ENCODE measurements at places on chromosomes 13 and 19.
A peak's percentile ranks its signal among the peaks of the same experiment; 100 is the strongest.

- DNase-seq, result no peak
Observed at GRCh38 chr13:68627379-68627778, 1397.2 kb upstream of the PCDH9 start.

DNA sequence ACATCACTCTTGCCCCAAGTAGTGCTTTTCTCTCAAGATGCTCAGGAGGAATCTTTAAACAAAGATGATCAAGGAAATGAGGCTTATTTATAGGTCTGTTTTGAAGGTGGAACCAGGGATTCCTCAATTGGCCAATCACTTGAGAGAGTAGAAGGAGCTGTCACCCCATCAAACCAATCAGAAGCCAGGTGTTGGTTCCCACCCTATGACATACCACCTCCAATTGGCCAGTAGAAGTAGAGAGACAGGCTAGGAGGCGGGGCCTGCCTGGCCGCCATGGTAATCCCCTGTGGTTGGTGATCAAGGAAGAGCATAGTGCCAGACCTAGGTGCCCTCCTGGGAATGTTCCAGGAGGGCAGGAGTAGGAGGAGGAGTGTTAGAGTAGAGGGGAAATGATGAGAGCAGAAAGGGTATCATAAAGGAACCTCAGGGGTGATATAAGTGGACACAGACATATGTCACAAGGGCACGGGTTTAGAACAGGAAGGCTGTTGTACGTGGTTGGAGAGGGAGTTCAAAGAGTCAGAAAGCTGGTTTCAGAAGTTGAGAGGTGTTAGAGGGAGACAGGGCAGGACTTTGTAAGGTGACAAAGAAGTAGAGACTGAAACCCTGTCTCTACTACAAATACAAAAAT, 10.5 kb downstream of the PMIS2 start:
- no peak for DNase-seq

- DNase-seq, result peak; percentile 24
Observed at GRCh38 chr19:51142119-51142518, at the start of gene SIGLEC7. SIGLEC7 (plus strand) TSS chr19:51142301; CDS start chr19:51142370, 69 bp downstream.

DNA sequence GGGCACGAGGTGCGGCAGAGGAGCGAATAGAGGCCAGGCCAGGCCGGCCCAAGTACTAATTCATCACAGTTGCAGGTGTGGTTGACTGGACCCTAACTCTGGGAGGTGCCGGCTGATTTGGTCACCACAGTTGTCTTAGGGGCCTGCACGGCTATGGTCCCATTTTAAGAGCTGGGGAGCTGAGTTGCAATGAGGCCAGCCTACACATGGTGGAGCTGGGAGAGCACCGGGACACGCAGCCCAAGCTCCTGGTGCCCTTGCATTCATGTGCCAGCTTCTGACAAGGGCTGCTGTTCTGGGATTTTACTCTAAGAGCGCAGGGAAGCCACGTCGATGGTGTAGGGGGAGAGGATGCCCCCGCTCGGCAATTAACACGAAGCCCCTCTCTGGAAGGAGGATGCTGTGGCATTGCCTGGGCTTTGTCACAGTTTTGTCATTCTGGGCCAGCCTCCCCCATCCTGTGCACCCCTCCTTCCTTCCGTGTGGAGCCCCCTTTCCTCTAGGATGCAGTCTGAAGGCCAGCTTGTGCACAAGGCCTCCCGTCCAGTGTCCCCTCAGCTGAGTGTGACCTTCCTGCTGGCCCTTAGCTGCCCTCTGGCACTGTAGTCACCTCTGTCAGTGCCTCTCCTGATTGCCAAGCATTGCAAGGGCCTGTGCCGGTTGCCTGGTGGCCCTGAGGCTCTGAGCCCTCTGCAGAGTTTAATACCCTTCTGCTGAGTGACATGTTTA, 109.4 kb upstream of the C1QTNF9B start:
- no peak for DNase-seq

GRCh38 chr19:49106648-49107135, 7.5 kb upstream of the LIN7B start:
- peak; percentile 74 for DNase-seq

DNA sequence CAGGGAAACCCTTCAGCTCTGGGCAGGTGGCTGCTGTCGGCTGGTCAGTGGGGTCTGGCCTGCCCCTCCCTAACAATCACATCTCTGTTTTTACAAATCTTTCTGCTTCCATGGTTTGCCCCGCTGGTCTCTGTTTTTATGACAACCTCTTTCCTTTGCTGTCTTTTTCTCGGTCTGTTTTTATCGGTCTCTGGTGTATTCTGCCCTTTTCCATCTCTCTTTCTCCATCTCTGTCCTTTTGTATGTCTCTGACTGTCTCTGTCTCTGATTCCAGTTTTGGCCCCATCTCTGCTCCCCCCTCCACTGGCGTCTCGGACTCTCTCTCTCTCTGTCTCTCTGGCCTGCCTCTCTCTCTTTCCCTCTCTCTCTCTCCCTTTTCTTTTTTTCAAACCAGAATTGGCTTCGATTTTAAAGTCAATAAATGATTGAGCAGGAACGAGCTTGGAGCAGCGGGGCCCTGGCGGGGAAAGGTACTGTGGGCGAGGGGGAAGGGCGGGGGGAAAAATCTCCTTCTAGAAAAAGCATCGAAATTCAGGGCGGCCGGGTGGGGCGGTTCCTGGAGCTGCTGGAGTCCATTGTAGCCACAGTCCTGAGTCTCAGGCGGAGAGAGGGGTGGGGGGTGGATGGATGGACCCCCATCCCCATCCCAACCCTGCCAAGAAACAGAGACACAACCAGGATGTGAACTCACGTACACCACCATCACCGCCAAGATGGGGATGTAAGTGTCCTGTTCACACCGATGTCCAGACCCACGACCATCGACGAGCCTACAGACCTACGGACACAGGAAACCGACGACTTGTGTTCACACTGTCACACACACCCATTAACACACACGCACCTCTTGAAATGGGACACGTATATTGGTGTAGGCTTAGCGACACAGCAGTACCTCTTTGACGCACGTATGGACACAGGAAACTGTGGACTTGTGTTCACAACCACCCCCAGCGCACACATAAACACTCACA, 3.0 kb downstream of the NFIX start:
- no peak for DNase-seq

DNA sequence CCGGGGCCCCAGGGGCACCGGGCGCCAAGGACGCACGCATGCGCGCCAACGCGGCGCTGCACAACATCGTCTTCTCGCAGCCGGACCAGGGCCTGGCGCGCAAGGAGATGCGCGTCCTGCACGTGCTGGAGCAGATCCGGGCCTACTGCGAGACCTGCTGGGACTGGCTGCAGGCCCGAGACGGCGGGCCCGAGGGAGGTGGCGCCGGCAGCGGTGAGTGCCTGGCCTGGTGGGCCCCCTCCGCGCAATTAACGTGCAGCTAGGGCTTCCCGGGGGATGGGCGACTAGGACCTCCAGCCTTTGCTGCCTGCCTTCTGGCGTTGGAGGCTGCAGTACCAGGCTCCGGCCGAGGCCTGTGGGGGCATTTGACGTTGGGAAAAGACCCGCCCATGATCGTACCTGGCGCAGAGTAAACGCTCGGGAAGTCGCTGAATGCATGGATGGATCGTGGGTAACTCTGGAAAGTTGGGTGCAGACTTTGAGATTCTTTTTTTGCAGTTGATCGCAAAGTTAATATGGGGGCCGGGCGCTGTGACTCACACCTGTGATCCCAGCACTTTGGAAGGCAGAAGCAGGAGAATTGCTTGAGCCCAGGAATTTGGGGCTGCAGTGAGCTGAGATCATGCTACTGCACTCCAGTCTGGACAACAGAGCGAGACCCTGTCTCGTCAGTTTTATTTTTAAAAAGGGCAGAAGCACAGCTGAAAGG, 7.3 kb downstream of the APC2 start:
- DNase-seq, result no peak

DNA sequence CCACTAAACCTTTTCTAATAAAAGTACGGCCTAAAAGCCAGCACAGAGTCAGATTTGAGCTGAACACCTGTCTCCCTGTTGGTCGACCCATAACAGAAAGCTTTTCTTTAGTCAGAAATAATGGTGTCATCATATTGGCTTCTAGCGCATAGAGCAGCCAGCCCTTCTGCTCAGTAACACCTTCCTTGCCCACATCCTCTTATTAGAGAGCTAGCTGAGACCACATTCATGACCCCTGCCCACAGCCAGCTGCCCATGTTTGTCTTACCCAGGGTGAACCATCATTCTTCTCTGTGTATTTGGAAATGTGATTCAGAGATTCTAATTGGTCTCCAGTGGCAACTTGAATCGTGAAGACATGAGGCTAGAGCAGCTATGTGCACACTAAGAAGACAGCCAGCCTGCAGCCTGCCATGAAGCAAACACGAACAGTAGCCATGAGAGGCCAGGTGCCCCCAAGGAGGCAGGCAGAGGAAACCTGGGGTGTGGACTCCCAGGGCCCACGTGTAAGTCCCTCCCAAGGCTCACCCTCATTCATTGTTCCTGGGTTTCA, 82.3 kb upstream of the PDCD5 start:
- no peak for DNase-seq

GRCh38 chr13:25059958-25060357, 36.0 kb upstream of the PABPC3 start:
- DNase-seq, result no peak

GRCh38 chr13:51643882-51644281, 59.6 kb downstream of the WDFY2 start:
- no peak for DNase-seq

DNA sequence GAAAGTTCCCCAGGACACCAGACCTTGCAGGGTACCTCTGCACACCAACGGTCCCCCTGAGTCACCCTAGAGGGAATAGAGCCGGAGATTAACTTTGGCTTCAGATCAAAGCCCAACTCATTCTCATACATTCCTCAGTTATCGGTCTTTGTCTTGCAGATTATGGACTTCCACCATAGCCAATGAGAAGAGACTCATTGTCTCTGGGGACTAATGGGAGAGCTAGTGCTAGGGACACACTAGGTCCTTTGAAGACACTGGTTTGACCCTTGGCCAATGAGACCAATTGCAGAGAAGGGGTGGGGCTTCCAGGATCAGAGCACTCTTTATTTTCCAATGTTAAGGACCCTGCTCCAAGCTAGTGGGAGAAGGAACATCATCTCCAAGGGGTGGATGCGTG, 6.1 kb downstream of the KLK7 start:
- DNase-seq, result no peak

GRCh38 chr13:62626771-62627170, 1211.1 kb upstream of the PCDH20 start:
- DNase-seq, result no peak

DNA sequence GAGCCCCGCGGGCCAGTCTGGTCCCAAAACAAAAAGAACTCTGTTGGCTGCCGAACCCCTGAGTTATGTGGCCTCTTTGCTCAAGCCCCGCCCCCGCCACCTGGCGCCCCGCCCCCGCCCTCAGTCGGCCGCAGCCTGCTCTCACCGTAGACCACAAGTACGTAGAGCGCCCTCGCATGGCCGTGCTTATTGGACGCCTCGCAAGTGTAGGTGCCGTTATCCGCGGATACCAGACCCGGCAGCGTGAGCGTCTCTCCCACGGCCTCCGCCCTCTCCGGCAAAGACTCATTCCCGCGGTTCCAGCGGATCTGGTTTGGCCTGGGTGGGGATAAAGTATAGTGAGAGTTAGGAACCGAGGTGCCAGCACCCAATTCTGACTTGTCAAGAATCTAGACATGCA, 5.5 kb upstream of the ZNF428 start:
- peak; percentile 86 for DNase-seq

DNA sequence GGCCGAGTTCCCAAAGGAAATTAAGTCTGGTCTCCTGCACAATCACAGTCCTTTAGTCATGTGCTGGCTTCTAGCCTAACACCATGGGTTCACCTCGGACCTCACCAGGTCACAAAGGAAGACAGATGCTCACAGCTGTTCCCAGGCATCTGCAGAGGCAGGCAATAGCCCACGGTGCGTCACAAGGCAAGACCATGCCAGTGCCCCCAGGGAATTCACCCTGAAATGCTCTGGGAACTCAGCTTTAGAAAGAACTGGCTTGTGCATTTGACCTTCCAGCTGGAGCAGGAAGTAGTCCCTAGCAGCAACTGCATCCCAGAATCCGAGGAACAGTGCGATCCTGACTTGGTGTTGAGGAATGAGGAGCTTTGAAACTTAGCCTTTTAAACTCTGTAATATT, 96.8 kb upstream of the WASF3 start:
- no peak for DNase-seq

DNA sequence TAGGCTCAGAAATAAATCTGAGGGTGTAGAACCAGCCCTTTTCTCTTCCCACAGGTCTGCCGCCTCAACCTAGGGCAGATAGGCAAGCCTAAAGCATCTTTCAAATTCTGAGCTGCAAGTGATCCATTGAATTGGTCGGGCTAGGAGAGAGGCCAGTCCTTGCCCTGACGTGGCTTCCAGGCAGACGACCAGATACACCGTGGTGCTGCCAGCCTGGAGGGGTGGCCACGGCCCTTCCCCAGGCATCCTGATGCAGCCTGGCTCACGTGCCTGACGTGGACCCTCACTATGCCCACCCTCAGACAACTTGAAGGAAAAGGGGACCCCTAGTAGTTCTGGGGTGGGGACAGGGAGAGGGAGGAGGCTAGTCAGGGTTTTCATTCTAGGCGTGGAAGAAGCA, 859.3 kb upstream of the KLHL1 start:
- no peak for DNase-seq

DNA sequence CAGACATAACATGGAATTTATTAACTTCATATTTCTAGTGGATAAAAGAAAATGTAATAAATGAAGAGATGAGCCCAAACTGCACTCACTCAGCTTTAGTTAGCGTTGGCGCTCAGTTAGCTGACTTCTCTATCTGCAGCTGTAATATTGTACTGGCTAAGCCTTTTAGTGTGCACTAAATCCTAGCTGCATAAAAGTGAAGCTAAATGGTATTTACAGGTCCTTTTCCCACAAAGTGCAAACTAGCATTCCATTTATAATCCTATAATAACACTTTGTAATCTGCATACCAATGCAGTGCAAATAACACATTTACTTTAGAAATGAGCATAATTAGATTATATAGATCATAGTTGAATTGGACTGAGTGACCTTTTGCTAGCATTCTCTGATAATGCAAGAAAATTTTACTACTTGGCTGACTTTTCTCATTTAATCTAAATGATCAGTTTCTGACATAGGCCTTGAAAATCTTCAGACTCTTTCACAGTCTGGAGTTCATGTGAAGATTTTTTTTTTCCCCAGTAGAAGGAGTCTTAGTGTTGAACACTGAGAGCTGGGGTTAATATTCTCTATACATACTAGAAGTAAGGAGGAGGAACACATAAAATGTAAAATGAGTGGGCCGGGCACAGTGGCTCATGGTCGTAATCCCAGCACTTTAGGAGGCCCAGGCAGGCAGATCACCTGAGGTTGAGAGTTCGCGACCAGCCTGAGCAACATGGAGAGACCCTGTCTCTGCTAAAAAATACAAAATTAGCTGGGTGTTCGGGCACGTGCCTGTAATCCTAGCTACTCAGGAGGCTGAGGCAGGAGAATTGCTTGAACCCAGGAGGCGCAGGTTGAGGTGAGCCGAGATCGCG, 1426.4 kb downstream of the PCDH9 start:
- DNase-seq, result no peak

Data from ecto neural progenitor cell (in vitro differentiated cells).